ENCODE measurements at places on chromosomes 6 and 20.

DNA sequence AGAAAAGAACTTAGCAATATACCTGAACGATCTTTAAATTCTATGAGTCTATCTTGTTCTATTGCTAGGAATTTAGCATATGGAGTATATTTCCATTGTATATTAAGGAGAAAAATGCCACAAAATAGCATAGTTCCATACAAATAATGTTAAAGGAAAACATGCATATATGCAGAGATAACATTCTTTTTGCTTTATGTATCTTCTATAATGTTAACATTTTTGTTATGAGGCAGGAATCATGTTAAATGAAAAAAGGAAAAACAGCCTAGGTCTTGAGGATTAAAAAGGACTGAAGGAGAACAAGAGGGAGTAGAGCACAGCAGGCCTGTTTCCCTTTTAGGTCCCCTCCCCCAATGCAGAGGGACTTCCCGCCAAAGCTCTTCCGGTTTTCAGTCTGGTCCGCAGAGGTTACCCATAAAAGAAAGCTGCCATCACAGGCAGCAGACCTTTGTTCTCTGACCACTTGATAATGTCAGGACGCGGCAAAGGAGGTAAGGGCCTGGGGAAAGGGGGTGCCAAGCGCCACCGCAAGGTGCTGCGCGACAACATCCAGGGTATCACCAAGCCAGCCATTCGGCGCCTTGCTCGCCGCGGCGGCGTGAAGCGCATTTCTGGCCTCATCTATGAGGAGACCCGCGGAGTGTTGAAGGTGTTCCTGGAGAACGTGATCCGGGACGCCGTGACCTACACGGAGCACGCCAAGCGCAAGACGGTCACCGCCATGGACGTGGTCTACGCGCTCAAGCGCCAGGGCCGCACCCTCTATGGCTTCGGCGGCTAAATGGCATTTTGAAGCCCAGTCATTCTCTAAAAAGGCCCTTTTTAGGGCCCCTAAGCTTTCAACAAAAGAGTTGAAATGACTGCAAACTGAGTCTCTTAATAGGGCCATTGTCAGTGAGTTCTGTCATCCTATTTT lies 108.4 kb upstream of the PRSS16 start:
- no peak for DNase-seq

DNA sequence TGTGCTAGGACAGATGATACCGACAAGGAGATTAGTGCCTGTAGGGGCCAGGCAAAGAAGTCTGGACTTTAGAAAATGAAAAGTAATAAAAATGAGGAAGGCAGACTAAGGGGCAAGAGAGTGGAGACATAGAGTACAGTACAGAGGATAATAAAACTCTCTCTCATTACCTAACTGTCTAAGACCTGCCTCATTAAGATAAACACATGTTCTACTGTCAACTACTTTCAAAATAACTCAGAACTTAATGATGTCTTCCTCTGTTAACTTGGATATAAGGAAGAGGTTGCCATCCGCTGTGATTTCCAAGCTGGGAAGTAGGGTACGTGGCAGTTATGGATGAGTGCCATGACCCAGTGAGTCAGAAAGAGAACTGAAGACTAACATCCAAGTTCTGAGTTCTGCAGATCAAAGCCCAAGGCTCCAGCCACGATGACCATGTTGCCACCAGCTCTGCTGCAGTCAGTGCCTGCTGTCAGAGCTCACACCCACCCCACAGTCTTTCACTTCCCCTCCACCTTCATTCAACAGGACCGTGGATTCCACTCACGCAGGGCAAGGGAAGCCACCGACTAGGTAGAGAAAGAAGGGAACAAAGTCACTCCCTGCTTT lies 81.8 kb downstream of the KIF16B start:
- DNase-seq: no peak

GRCh38 chr6:170529839-170530469 lies 23.2 kb downstream of the PSMB1 start:
- DNase-seq: peak; percentile 90

- no peak for DNase-seq
Measured at GRCh38 chr6:37206622-37207021, 36.7 kb downstream of the PIM1 start.

DNA sequence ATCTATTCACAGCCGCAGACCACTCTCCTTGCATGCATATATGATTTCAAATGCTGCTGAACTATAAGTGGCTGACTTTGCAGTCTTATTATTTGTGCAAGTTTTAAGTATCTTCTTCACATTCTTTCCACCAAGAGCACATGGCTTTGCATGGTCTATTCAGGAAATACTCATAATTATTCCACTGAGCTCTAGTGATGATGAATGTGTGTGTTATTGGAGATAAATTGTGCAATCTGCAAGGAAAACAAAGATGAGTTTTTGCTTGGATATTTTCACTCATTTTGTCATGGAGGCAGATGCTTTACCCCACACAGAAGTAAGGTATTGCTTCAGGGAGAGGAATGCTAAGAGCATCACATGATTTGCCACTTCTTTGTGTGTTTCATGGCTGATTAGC lies 764.6 kb downstream of the TBC1D32 start:
- no peak for DNase-seq

DNA sequence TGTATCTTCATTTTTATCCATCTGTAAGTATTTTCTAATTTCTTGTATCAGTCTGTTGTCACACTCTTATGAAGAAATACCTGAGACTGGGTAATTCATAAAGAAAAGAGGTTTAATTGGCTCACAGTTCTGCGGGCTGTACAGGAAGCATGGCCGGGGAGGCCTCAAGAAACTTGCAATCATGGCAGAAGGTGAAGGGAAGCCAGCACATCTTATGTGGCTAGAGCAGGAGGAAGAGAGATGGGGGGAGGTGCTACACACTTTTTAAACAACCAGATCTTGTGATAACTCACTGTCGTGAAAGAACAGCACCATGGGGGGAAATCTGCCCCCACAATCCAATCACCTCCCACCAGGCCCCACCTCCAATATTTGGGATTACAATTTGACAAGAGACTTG lies 10.9 kb upstream of the BCKDHB start:
- no peak for DNase-seq

DNA sequence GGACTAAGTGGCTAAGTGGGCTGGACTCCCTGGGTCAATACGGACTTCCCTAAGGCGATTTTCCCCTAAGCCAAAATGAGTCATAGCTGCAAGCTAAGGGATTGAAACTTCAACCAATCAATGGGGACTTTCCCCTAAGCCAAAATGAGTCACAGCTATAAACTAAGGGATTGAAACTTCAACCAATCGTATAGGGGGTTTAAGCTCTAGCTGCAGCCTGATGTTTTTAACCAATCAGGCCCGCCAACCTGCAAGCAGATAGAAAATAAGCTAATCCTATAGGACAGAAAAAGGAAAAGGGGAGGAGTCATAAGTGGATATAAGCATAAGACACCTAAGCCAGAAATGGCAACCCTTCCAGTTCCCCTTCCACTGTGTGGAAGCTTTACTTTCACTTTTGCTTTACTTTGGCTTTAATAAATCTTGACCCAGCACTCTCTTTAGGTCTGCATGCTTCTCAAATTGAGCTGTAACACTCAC lies 655.0 kb upstream of the HS3ST5 start:
- no peak for DNase-seq

DNA sequence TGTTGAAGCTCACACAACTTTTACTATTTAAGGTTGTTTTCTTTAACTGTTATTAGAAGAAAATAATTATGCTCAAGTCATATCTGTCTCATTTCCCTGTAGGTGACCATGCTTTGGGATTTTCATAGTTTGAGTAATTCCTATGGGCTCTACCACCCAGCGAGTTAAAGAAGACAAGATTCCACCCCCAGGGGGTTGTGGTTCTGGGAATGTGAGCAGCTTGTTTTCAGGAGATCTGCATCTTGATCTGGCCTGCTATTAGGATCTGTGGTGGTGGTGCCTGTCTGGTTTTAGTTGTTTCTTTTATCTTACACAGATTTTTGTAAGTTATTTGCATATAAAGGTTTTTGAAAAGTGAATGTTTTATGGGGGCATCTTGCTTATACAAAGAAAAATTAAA lies 20.2 kb upstream of the REV3L start:
- DNase-seq: no peak

- no peak for DNase-seq
Measured at GRCh38 chr6:106206905-106207304, 118.7 kb downstream of the ATG5 start.

DNA sequence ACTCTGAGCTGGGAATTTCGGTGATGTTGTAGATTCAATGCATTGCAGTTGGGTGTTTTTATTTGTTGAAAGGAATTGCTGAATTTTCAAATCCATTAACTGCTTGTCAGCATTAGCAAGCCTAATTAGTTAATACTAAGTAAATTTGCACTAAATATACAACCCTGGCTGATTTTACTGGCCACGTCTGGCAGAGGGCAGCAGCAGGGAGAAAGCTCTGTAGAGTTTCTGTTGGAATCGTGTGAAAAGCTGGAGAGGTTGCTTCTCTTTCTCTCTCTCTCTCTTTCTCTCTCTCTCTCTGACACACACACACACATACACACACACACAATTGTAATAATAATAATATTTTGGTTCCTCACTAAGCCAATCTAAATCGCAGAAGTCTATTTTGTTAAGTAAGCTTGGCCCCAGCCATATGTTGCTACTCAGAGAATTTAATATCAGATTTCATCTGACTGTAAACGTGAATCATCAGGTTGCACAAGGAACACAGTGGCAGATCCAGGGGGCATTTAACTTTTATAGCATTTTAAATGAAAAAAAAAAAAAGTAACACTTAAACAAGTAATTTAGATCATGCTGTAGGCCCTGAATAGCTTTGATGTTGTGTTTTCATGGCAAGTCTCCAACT lies 289.5 kb downstream of the ESR1 start:
- DNase-seq: peak; percentile 56

GRCh38 chr20:39142407-39143096 lies 180.4 kb downstream of the DHX35 start:
- DNase-seq: no peak

DNA sequence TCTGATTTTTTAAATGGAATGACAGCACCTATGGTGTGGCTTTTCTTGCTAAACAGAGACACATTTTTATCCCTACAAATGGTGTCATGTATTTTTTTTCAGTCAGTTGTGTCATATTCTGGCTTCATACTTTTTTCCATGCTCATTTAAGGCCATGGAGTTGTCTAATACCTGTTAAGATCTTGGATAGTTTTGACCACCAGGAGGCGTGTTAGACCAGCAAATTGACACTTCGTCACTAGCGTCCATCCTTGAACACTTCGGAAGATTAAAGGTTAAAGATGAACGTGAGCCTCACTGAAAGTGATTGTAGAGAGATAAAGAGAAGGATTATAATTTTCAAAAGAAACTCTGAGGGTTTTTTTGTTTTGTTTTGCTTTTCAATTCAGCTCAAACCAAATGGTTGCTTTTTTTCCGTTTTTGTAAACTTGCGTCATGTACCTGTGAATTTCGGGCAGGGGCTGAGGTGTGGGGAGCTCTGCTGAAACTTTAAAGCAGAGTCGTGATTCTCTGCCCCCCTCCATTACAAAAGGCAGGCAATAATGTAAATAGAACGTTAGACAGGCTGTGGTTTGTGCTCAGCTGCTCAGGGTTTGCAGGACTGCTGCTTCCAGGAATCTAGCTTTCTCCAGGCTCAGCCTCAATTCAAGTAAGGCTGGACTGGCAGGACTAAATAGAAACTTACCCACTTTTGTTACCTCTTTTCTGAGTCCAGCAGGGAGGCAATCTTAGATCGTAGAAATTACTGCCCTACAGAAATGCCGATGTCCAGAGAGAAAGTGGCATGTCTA lies 245.1 kb downstream of the FOXA2 start:
- peak; percentile 49 for DNase-seq

- DNase-seq: peak; percentile 16
Measured at GRCh38 chr20:35947489-35947888, 6.8 kb downstream of the SCAND1 start.

DNA sequence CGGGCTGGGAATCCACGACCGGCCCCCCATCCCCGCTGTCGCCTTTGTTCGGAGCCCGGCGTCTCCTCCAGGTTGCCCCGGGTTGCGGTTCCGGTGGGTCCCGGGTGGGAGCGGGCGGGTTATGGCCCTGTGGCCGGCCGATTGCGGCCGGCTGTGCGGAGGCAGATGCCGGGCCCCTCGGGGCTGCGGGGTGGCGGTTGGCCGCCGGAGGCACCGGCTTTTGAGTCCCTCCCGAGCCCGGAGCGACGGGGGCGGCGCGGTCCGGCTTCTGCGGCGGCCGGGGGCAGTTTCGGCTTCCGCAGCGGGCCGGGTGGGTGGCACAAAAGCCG lies 431 bp downstream of the LOC128125822 start:
- no peak for DNase-seq

- no peak for DNase-seq
Measured at GRCh38 chr6:153449279-153449678, 318.2 kb upstream of the RGS17 start.

- DNase-seq: no peak
Measured at GRCh38 chr6:29777310-29777709, 50.3 kb upstream of the HLA-G start.

GRCh38 chr20:50196248-50196647 lies 5.6 kb downstream of the CEBPB start:
- no peak for DNase-seq

- DNase-seq: no peak
Measured at GRCh38 chr20:21508230-21509078, 5.4 kb downstream of the NKX2-2 start.

DNA sequence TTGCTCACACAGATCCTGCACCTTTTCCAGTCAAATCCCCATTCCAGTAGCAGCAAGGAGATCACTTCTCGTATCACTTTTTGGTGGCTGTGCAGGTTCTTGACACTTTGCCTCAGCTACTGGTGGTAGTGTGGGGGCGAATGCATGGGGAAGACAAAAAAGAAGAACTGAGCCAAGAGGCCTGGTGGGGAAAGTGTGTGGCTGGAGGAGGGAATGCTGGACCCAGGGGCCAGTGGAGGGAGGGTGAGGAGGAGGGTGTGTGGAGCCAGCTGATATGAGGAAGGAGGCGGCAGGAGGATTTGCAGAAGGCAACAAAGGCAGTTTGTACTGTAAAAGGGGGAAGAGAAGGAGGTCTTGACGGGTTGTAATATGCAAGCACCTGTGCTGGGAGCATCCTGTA lies 15.7 kb upstream of the HLA-C start:
- no peak for DNase-seq

- no peak for DNase-seq
Measured at GRCh38 chr20:20752712-20753111, 40.3 kb upstream of the RALGAPA2 start.

DNA sequence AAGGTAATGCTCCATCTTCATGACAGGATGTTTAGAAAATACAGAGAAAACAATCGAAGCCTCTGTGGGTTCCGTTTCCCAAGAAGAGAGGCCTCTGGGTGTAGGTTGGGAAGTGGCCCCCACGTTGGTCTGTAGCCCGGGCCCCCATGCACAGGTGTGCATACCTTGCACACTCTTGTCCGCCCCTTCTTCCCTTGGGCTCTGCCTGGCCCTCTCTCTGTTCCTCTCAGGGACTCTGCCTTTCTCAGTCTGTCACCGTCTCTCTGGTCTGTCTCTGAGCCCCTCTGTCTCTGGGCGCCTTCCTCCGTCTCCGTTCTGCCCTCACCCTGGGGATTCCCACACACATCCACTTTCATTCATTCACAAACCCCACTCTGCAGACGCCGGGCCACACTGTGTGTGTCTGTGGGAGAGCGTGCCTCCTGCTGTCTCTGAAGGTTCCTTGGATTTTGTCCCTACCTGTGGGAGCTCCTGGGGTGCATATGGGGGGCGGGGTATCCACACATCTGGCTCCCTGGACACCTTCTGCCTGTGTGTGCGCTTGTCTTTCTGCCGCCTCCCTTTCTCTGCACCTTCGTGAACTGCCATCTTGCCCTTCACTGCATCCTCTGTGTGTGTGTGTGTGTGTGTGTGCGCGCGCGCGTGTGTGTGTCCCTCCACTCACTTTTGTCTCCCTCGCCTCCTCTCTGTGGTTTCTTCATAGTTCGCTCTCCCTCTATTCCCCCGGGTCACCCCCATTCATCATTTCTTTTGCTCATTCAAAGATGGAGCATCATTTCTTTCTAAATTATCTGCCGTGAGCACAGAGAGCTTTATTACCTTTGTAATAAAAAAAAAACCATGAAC lies 75.3 kb downstream of the SRC start:
- no peak for DNase-seq

All from AG08395 (cell line).